NCI-H1105 treated with DMSO at 0.1 percent for 48 hours (cell line): ENCODE measurements at places on chromosomes 7 and 10.

DNA sequence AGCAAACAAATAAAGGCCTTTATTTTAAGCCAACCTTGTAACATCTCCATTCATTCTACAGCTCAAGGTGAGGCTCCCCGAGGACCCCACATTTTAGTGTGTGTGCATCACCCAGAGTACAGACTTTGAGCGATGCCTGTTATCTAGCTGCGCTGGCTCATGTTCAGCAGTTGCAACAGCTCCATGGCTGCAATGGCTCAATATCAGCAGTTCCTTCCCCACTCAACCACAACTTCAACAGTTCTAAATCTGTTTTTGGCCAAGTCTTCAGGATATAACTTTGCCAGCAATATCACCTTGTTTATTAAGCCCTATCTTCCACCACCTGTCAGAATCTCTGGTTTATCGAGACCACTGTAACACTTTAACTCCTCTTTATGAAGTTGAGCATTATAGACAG is 95.8 kb downstream of the WNT2 start:
- DNase-seq, result no peak

- DNase-seq, result no peak
These were observed 180.9 kb downstream of the FAM107B start for GRCh38 chr10:14593806-14594205.

- DNase-seq, result peak; percentile 87
These were observed 520.2 kb upstream of the ZWINT start for GRCh38 chr10:56881218-56881617.

GRCh38 chr10:19947656-19948055 is 131.4 kb downstream of the PLXDC2 start:
- no peak for DNase-seq

DNA sequence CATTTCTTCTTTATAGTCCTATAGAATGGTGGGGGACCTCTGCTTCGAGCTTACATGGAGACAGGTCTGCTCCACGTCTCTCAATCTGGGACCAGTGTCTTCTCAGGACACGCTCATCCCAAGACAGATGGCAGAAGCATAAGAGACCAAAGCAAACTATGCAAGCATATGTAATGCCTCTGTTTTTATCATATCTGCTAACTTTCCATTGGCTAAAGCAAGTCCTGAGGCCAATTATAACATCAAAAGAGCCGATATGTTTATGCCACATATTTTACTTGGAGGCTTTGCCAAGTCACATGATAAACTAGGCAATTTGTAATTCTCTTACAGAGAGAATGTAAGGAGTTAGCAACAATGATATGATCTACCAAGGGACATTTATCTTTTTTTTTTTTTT is 102.6 kb upstream of the NRBF2 start:
- no peak for DNase-seq

DNA sequence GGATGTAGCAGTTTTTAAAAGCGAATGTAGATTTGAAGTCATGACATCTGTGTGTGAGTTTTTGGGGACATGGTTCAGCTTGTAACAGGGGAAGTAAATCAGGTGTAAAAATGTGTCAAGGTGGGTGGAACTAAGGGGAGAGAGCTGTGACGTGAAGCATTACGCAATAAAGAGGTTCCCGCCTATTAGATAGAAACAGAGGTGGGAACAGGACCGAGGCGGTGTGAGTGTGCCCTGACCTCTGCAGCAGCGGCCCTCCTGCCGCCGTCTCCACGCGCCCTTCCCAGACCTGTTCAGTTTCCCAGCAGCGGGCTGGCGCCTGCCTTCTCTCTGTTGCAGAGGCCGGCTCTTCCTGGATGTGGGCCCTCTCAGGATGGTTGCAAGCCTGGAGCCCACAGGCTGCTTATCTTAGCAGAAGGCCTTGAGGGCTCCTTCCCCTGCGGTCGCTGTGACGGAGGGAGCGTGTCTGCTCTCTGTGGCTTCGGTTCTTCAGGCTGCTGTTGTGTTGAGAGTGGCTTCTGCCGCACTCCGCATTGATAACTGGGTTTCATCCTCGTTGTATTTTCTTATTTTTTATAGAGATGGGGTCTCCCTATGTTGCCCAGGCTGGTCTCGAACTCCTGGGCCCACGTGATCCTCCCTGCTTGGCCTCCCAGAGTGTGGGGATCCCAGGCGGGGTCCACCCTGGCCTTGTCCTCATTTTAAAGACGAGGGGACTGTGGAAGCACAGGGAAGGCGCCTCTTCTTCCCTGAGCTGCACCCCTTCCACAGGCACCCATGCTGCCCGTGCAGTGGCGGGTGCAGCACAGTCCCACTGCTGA is 65.0 kb downstream of the DNAJB6 start:
- no peak for DNase-seq
